ENCODE measurements at places on chromosomes 3 and 15.

DNA sequence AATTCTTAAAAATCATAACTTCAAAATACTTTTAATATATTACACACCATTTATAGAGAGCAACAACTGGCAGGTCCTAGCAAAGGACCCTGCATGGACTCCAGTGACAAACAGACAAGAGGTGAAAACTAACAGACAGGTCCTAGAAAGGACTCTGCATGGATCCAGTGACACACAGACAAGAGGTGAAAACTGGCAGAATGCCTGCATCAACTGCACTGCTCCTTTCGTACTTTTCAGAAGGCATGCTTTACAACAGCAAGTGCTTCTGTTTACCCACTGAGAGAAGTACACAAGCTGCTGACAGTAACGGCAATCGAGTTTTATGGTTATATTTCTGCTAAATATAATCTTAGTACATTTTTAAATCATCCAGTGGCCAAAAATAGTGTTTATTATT, 24.3 kb upstream of the GP5 start:
- DNase-seq, result no peak

DNA sequence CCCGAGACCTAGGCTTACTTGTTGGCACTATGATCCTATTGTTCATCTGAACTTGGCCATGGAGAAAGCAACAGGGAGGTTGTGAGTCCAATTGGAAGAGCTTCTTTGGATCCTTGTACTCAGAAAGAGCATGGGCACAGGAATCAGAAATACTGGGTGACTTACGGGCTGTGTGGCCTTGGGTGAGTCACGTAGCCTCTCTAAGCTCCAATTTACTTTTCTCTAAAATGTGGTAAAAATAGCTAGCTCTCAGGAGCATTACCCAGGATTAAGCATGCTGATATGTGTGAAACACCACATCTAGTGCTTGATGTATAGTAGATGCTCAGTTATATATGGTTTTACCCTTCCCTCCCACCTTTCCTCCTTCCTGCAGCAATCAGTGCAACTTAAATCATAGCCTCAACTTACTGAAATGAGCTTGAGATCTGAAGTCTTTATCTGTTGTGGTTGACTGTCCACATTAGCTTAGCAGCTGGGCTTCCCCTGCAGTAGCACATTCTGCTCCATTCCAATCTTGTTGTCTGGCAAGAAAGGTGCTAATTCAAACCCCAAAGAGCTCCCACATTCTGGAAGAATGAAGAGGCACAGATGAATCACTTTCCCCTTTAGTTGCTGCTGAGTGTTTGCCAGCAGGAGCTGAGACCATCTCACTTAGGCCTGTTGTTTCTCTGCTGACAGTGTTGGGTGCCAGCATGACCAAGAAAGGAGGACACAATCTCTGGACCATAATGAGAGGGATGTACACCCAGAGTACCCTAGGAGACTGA, 299.1 kb upstream of the TRIM42 start:
- no peak for DNase-seq

DNA sequence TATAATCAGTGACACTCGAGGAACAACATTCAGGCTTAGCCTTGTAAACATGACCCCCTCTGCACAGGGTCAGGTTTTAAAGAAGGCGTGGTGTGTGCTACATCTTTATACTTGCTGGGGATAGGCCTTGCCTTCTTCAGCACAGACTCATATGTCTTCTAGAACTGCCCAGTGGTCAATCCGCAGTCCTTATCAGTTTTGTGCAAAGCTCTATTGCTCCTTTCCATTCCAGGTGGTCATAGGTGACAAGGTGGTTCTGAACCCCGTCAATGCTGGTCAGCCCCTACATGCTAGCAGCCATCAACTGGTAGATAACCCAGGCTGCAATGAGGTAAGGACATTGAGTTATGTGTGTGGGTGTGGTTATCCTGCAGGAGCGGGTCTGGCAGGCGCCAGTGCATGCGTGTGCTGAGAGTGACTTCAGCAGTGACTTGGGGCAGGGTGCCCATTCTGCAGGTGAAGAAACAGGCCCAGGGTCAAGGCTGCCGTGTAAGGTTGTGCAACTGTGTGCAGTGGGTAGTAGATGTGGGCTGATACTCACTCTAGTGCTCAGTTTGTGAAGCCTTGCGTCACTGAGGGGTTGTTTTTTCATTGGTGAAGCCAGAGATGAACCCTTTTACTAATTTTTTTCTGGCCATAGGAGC, 150.9 kb downstream of the ITPR1 start:
- DNase-seq, result no peak

GRCh38 chr3:189839576-189839975, 208.4 kb downstream of the TP63 start:
- no peak for DNase-seq

GRCh38 chr15:80234883-80235282, 17.1 kb downstream of the CTXND1 start:
- DNase-seq, result no peak

DNA sequence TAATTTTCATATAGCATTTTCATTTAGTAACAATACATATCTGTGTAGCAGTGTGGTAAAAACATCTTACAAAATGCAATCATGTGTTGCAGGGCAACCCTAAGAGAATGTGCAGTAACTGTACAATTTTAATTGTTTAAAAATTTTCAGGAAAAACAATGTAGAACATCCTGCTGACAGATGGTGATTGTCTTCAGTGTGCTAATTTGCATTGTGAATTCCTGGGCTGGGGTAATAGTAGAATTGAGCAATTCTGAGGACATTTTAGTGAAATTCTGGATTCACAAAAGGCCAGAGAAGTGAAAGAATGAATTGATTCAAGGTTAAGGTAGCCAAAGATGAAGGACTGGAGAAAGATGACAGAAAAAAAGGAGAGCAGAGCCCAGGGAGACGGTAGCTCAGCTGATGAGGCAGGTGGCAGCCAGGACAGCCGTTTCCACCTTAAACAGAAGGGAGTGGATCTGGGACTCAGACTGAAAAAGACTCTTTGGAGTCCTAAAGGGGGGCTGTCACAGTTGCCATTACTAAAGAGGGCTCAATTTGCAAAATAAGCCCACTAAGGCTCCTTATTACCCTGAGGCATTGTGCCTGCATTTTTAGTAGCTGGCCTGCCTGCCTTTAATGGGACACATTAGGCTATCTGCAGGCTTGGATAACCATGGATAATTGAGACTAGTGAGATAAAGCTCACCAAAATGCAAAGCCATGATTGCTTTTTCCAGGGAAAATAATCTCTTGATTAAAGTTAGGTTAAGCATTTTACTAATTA, 8.6 kb downstream of the MAP3K13 start:
- no peak for DNase-seq

DNA sequence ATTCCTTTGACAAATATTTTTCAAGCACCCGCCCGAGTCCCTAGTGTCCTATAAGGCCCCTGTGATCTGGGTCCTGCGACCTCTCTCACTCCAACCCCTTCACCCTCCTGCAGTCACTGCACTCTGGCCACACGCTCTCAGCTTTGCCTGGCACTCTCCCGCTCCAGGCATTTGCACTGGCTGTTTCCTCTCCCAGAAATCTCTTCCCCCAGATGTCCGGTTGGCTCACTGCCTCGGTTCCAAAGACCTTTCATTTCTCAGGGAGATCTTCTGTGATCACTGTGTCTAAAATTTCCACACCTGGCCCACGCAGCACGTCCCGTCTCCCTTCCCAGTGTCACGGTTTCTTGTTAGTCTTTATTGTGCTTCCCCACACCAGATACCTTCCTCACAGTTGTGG, 97.4 kb downstream of the WNT7A start:
- peak; percentile 26 for DNase-seq

GRCh38 chr3:194814878-194815357, 129.2 kb downstream of the FAM43A start:
- DNase-seq, result no peak

GRCh38 chr15:87492321-87492720, 764.2 kb downstream of the NTRK3 start:
- DNase-seq, result no peak

Measured in activated naive CD4-positive, alpha-beta T cell treated with anti-CD3 and anti-CD28 coated beads, Interleukin-2, amount 50 U/mL, for 72 hours (primary cell).